ENCODE measurements at places on chromosomes 3 and 15. TPM values are rescaled to one million over a fixed set of nuclear protein-coding genes. Genes with fewer than 3 reads are reported as not detected.

- no peaks in the 10 kb centered on the region for H3K27me3 ChIP-seq
- H3K36me3 ChIP-seq: no peaks in the 10 kb centered on the region
- H3K4me3 ChIP-seq: no peak overlapping the region
- H3K4me1 ChIP-seq: peaks cover under 1% of the 10 kb centered on the region
- no peak for DNase-seq
These were observed 60.4 kb downstream of the GTF2E1 start for GRCh38 chr3:120802916-120803315.

The PLCB2 gene
- 7.4 TPM for total RNA-seq

The NR2E3 gene
- total RNA-seq: 0.35 TPM

DNA sequence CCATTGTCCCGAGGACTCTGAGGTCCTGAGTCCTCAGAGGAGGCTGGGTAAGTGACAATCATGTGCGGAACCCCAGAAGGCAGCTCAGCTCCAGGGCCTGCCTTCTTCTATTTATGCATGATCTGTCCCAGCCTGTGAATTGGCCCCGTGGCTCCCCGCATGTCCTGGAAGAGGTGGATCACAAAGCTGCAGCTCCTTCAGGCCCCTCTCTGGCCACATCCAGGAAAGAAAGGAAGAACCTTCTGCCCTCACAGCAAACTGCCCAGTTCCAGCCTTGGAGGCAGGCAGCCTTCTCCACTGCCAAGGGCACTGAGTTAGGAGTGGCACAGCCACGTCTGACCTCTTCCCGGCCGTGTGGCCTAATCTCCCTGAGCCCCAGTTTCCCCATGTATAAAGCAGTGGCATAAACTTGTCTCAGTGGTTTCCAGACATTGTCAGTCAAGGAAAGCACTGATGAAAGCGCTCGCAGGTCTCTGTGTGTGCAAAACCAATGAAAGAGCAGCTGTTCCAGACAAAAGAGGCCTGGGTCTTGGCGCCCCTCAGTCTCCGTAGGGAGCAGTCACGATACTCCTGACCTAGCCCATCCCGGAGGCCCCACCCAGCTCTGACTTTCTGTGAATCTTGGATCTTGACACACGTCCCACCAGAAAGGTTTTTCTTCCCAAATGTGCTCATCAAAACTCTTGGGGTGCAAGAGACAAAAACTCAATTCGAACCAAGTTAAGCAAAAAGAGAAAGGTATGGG lies 497.3 kb downstream of the SHQ1 start:
- no peak for DNase-seq
- no peak overlapping the region for H3K27ac ChIP-seq
- no peaks in the 10 kb centered on the region for H3K36me3 ChIP-seq
- no peaks in the 10 kb centered on the region for H3K4me1 ChIP-seq

The PXK gene
- total RNA-seq: 3.4 TPM

DNA sequence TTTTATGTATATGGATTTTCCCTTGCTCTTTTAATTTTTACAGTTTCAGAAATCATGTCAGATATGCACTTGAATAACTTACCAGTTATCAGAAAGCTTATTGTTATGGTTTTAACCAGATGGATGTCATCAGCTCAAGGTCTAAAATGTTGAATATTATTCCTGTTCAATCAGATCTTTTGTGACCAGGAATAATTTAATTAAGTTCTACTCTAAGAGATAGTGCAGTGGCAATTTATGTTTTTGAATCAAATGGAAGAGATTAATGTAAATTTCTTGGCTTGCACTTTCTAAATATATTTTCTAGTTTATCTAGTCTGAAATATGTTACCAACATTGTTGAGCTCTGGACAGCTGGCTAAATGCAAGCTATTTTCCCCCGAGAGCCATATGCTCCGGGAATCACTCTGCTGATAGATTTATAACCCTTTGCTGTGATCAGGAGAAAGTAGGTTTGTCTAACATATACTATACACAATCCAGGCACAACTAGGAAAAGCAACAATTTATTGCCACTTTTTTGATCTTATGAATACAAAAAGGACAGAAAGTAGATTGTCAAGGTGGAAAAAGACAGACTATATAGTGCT lies 76.8 kb upstream of the CD96 start:
- no peak overlapping the region for H3K27ac ChIP-seq
- no peak for DNase-seq
- H3K4me3 ChIP-seq: no peak overlapping the region
- H3K4me1 ChIP-seq: no peaks in the 10 kb centered on the region

DNA sequence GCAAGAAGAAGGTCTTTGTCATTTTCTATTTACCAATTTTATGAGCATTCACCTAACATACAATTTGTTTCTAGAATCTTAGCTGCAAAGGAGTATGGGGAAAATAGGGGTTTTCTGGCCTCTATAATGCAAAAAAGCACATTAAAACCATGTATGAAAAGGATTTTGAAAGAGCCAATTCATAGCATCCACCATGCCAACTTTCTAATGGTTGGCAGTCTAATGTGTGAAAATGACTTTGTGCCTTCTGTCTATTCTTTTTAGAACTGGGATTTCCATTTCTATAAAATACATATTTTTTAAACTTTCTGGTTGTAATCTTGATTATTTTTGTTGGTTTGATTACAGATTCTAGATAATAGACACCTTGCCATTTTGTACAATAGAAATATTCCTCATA lies 333.7 kb upstream of the CNTN6 start:
- H3K27me3 ChIP-seq: no peaks in the 10 kb centered on the region
- no peak for DNase-seq
- H3K4me1 ChIP-seq: no peaks in the 10 kb centered on the region

- no peak overlapping the region for H3K4me3 ChIP-seq
- H3K27ac ChIP-seq: no peak overlapping the region
- no peaks in the 10 kb centered on the region for H3K36me3 ChIP-seq
- H3K27me3 ChIP-seq: no peaks in the 10 kb centered on the region
- no peak for DNase-seq
- peaks cover 10% of the 10 kb centered on the region for H3K4me1 ChIP-seq
These were observed 10.6 kb upstream of the SLC6A1 start for GRCh38 chr3:10981961-10982360.

DNA sequence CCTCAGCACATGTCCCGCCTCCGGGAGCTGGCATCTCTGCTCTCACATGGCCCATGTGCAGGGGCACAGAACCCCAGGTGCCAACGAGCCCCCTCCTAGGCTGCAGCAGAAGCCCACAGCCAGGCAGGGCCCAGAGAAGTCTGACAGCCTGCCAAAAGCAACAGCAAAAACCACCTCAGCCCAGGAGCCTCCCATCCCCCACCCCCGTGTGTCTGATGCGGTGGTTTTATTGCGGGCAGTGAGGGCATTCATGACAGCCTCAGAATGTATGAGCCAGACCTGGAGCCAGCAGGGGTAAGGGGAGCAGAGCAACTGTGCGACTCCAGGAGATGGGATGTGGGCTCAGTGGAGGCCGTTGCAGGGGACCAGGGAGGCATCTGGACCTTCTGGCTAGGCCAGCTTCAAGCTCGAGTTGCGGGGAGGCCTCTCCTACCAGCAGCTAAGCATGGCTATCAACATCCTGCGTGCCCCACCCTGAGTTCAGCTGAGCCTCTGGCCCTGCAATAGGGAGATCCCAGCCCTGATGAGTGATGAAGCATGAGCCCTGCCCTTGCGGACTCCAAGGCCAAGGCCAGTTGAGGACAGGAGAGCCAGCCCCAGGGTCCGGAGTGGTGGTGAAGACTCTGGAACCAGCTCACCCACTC lies 52.5 kb downstream of the CYP11A1 start:
- H3K4me1 ChIP-seq: no peaks in the 10 kb centered on the region
- no peaks in the 10 kb centered on the region for H3K27me3 ChIP-seq
- DNase-seq: no peak
- no peaks in the 10 kb centered on the region for H3K36me3 ChIP-seq
- no peak overlapping the region for H3K4me3 ChIP-seq

- H3K27ac ChIP-seq: no peak overlapping the region
- DNase-seq: no peak
- no peak overlapping the region for H3K4me3 ChIP-seq
- H3K27me3 ChIP-seq: no peaks in the 10 kb centered on the region
- peaks cover 8% of the 10 kb centered on the region for H3K36me3 ChIP-seq
These were observed 70.8 kb upstream of the PRR20G start for GRCh38 chr3:127358641-127359040.

- peaks cover 17% of the 10 kb centered on the region for H3K4me1 ChIP-seq
- H3K27me3 ChIP-seq: no peaks in the 10 kb centered on the region
- peak; percentile 60 for DNase-seq
These were observed 83.9 kb upstream of the PLXND1 start for GRCh38 chr3:129690406-129690805.

The C3orf85 gene
- not detected for total RNA-seq

GRCh38 chr3:141537856-141538255 lies 51.0 kb downstream of the RASA2 start:
- no peak overlapping the region for H3K4me3 ChIP-seq
- H3K27me3 ChIP-seq: no peaks in the 10 kb centered on the region
- no peaks in the 10 kb centered on the region for H3K4me1 ChIP-seq

The PPM1L gene
- total RNA-seq: 7.9 TPM

The GPR27 gene
- total RNA-seq: 17.7 TPM

Data from H9 (cell line).